H9 (cell line): ENCODE measurements at places on chromosomes 12 and 14. TPM values are rescaled to one million over a fixed set of nuclear protein-coding genes. Genes with fewer than 3 reads are reported as not detected.

DNA sequence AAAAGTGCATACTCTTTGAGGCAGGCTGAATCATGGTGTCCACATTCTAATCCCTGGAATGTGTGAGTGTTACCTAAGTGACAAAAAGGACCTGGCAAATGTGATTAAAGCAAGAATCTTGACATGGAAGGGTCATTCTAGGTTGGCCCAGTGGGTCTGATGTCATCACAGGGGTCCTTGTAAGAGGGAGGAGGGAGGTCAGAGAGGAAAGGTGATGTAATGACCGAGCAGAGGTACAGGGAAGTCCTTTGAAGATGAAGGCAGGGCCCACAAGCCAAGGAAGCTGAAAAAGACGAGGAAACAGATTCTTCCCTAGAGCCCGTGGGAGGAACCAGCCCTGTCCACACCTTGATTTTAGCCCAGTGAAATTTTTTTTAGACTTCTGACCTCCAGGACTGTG, 60.1 kb downstream of the MAP1LC3B2 start:
- DNase-seq: no peak

GRCh38 chr12:53061404-53062010, 11.6 kb downstream of the TNS2 start:
- peak; percentile 81 for DNase-seq

DNA sequence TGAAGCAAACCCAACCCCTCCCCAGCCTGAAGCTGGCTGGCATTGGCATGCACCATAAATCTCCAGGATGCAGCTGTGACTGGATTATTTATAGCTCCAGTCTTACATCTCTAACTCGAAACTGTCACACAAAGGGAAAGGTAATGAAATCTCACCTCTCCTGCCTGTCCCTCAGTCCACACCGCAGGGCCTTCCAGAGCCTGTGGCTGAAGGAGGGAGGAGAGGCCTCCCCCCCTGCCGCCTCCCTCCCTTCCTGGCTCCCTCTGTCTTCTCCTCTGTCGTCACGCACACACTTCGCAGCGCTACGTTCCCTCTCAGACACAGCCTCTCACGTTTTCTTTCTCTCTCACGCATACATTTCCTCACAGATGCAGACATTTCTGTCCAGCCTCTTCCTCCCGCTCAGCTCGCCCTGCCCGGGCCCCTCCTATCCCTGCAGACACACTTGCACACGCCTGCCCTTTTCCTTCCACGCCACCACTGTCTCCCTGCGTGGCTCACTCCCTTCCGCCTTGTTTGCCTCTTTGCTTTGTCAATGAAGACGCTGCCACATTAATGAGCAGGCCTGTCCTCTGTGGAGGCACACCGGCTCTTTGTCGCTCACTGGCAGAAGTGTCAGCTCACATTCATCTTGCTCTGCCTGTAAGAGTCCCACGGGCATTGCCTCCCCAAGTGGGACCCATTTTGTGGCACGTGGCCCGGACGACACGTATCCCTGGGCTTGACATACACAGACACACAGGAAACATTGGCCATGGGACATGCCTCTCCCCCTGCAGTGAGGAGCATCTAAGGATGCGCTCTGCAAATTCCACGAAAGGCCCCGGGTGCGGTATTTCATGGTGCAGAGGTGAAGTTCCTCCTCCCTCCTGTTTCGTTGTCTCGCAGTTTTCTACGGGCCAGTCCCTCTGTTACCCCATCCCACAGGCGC, 27.9 kb downstream of the IRF2BPL start:
- no peak for DNase-seq

ASPG gene
- total RNA-seq: 0.24 and 0.33 TPM in 2 replicates

PGF gene
- 2.3 and 2.8 TPM in 2 replicates for total RNA-seq
